ENCODE measurements at places on chromosomes 2 and 18.

GRCh38 chr18:75406491-75407445 is 20.7 kb downstream of the SMIM21 start:
- no peak for DNase-seq

DNA sequence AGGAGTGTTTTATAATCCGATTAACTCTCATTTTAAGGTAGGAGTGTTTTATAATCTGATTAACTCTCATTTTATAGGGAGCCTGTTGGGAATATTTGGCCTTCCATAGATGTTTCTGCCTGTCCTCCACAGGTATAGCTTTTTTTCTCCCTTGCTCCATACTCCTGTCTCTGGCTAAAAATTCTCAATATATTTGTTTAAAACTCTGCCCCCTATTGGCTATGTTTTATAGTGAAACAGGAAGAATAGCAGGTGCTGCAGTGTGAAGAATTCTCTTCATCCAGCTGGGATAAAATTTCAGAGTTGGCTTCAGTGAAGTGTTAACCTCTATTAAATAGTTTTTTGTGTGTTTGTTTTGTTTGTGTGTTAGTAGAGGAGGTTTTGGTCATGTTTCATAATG is 1046.0 kb upstream of the TMEFF2 start:
- no peak for DNase-seq

DNA sequence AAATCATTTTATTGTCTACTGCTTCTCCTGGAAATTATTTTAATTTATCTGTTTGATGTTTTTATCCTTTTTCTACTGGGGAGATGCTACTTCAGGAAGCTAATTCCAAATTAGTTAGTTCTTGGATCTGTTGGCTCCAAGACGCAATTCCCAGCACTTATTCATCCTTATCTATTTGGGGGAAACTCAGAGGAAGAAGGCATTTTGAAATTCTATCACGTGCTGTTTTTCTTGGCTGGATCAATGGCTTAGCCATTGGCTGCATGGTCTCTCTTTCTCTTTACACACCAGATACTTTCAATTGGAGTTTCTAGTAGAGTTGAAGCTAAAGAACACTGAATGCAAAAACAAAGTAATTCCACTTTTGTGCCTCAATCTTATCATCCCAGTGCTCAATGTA is 98.3 kb downstream of the RAPGEF4 start:
- DNase-seq: no peak

DNA sequence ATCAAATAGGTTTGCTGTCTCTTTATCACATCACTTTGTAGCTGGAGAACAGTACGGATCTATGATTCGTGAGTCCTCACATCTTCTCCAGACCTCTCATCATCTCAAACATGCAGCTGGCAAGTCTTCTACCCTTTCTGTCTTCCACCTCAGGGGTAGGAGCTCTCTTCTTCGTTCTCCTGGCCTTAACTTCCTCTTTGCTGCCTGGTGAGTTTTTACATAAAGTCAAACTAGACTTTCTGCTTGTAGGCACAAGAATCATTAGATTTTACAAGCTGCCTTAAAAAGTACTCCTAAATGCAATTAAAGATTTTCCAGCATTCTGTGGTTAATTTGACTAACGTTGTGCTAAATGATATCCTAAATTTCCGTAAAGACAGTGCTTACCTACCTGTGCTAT is 43.7 kb upstream of the TANK start:
- DNase-seq: no peak

GRCh38 chr2:234630801-234631261 is 133.9 kb upstream of the ARL4C start:
- DNase-seq: no peak

- DNase-seq: no peak
These were observed 5.1 kb downstream of the TSHZ1 start for GRCh38 chr18:75215663-75216062.
